ENCODE measurements at places on chromosomes 1 and 21. TPM values are rescaled to one million over a fixed set of nuclear protein-coding genes. Genes with fewer than 3 reads are reported as not detected.
A peak's percentile ranks its signal among the peaks of the same experiment; 100 is the strongest.

GRCh38 chr1:59856725-59857338 is 42.1 kb downstream of the HOOK1 start:
- no peak overlapping the region for H3K27ac ChIP-seq
- no peaks in the 10 kb centered on the region for H3K27me3 ChIP-seq
- H3K4me3 ChIP-seq: no peak overlapping the region
- DNase-seq: peak; percentile 58
- no peaks in the 10 kb centered on the region for H3K36me3 ChIP-seq

DNA sequence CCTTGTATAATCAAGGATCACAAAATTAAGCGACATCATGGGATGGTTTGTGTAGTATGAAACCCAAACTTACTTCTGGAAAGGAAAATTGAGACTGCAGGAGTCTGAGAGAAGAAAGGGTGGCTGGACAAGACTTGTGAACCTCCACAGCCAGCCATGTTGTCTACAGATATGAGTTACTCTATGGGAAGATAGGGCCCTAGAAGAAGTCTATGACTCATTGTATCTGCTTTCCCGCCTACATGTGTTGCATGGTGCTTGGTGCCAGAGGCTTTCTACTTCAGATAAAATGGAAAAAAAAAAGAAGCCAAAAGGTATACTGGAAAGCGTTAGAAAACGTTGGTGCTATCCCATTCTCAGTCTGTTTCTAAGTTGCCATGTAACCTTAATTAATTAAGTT is 18.7 kb upstream of the OR6N2 start:
- H3K27me3 ChIP-seq: no peaks in the 10 kb centered on the region
- no peak for DNase-seq
- no peak overlapping the region for H3K4me3 ChIP-seq
- no peak overlapping the region for H3K27ac ChIP-seq

GRCh38 chr1:232327899-232328298 is 302.0 kb downstream of the SIPA1L2 start:
- no peak overlapping the region for H3K27ac ChIP-seq
- H3K36me3 ChIP-seq: no peaks in the 10 kb centered on the region
- H3K27me3 ChIP-seq: no peaks in the 10 kb centered on the region
- peaks cover 13% of the 10 kb centered on the region for H3K4me1 ChIP-seq
- DNase-seq: no peak
- no peak overlapping the region for H3K4me3 ChIP-seq

- no peaks in the 10 kb centered on the region for H3K27me3 ChIP-seq
- H3K36me3 ChIP-seq: peaks cover 90% of the 10 kb centered on the region
- H3K4me1 ChIP-seq: peaks cover 4% of the 10 kb centered on the region
- DNase-seq: no peak
Measured at GRCh38 chr1:205715628-205716027, 34.4 kb downstream of the NUCKS1 start.

- no peaks in the 10 kb centered on the region for H3K36me3 ChIP-seq
- H3K27me3 ChIP-seq: peaks cover 68% of the 10 kb centered on the region
- no peak overlapping the region for H3K4me3 ChIP-seq
- DNase-seq: no peak
Measured at GRCh38 chr1:239388578-239388977, 2.2 kb downstream of the CHRM3 start.

DNA sequence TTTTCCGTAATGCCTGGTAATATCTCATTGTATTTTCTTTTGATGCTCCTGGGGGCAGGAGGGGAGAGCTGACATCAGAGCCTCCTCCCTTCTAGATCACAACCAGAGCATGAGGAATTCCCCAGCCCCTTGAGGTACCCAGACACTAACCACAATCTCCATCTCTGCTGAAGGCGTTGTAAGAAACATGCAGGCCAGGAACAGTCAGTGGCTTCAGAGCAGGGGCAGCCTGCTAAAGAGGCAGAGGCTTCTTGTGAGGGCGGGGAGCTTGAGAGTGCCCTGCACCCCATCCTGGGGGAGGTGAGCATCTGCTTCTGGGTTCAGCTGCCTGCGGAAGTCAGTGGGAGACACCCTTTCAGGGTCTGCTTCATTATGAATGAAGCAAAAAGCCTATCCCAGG is 19.0 kb downstream of the MAPKAPK2 start:
- H3K4me3 ChIP-seq: no peak overlapping the region
- H3K36me3 ChIP-seq: no peaks in the 10 kb centered on the region
- peak overlapping the region; percentile 41 for H3K27ac ChIP-seq
- no peaks in the 10 kb centered on the region for H3K27me3 ChIP-seq

DNA sequence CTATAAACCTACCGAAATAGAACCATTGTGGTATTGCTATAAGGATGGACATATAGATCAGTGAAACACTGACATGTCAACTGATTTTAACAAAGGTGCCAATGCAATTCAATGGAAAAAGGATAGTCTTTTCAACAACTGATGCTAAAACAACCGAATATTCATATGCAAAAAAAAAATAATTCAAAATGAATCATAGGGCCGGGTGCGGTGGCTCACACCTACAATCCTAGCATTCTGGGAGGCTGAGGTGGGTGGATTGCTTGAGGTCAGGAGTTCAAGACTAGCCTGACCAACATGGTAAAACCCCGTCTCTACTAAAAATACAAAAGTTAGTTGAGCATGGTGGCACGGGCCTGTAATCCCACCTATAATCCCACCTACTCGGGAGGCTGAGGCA is 23.9 kb downstream of the HSF2BP start:
- H3K4me1 ChIP-seq: no peaks in the 10 kb centered on the region
- H3K36me3 ChIP-seq: no peaks in the 10 kb centered on the region
- no peaks in the 10 kb centered on the region for H3K27me3 ChIP-seq
- no peak overlapping the region for H3K4me3 ChIP-seq

GRCh38 chr1:157404063-157404501 is 148.2 kb downstream of the FCRL5 start:
- peaks cover 13% of the 10 kb centered on the region for H3K4me1 ChIP-seq
- no peak overlapping the region for H3K27ac ChIP-seq
- no peak for DNase-seq
- H3K36me3 ChIP-seq: no peaks in the 10 kb centered on the region
- no peak overlapping the region for H3K4me3 ChIP-seq

DNA sequence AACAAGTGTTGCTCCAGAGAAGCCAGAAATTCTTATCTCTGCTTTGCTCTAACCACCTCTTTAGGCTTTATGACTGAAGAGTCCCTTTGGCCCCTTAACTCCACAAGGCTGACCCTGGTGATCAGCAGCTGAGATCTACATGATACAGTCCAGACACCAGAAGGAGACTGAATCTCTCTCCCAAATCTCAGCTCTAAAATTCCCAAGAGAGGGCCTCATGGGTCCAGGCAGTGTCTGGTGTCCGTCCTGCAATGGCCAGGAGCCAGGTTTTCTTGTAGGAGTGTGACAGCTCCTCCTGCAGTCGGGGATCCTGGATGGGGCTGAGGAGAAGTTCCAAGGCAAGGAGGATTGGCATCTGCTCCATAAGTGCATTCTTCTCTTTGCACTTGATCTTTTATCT is 35.3 kb downstream of the L1TD1 start:
- no peaks in the 10 kb centered on the region for H3K4me1 ChIP-seq
- no peak overlapping the region for H3K4me3 ChIP-seq
- peak; percentile 37 for DNase-seq
- peaks cover 35% of the 10 kb centered on the region for H3K36me3 ChIP-seq
- no peaks in the 10 kb centered on the region for H3K27me3 ChIP-seq

- no peak for DNase-seq
- H3K4me3 ChIP-seq: peak overlapping the region; percentile 5
- H3K27me3 ChIP-seq: no peaks in the 10 kb centered on the region
- no peak overlapping the region for H3K27ac ChIP-seq
- H3K36me3 ChIP-seq: no peaks in the 10 kb centered on the region
Measured at GRCh38 chr21:31915566-31915965, 42.7 kb downstream of the HUNK start.

- no peaks in the 10 kb centered on the region for H3K36me3 ChIP-seq
- no peak overlapping the region for H3K27ac ChIP-seq
- no peak for DNase-seq
- no peak overlapping the region for H3K4me3 ChIP-seq
Measured at GRCh38 chr21:28344985-28345384, 647.7 kb downstream of the LTN1 start.

DNA sequence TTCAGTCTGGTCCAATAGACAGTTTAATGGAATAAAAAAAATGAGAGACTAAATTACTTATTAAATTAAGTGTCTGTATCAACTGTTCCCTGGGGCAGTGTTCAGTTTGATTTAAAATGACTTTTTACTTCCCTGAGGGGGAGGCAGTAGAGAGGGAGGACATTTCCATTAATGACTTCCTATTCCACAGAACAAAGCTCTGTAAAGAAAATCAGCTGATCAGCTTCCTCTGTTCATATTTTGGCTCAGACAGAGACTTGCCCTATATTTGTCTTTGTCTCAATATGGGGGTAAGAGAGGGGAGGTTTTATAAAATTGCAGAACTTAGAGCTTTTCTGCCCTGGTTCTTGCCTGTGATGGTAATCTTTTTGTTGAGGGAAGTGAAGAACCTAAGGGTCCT is 8.4 kb downstream of the CFAP126 start:
- no peak for DNase-seq
- no peak overlapping the region for H3K4me3 ChIP-seq
- peak overlapping the region; percentile 11 for H3K27ac ChIP-seq
- peaks cover 34% of the 10 kb centered on the region for H3K36me3 ChIP-seq

Gene RNF207
- 5.0 TPM for total RNA-seq

Gene FAM78B
- total RNA-seq: 2.4 TPM

Data from endodermal cell (in vitro differentiated cells).